Motor neuron (in vitro differentiated cells): ENCODE measurements at places on chromosomes 2 and 18. TPM values are rescaled to one million over a fixed set of nuclear protein-coding genes. Genes with fewer than 3 reads are reported as not detected.

DNA sequence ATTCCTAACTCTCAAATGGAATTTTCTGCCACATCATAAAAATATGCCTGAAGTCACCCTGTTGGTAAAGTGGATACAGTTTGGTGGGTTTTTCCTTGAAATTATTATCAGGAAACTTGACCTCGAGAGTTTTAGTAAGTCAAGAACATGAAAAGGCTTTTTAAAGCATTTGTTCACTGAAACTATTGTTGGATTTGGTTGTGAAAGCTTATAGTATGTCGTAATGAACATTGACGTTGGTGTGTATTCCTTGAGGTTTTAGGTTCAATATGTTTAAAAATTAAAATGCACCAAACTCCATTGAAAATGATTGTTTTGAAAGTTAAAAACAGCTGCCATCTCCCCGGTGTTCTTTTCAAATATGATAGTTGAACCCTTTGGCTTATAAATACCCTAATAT lies 30.8 kb downstream of the AOX1 start:
- ATAC-seq: no peak

DNA sequence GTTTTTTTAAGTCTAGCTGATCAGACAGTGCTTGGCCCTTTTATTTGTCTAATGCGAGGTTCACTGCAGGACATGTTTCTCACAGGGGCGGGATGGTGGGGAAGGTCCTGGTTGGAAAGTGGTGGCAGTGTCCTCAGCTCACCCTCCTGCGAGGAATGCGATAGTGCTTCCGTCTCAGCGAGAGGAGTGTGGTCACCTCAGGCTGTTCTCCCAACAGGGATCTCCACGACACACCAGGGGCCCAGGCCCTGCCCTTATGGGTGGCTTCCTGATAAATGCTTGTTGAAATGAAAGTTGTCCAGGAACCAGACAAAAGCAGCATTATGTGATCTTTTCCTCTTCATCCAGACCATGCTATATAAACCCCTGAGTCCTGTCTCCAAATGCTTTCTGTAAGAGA lies 70.1 kb downstream of the BOLA3 start:
- no peak for ATAC-seq

DNA sequence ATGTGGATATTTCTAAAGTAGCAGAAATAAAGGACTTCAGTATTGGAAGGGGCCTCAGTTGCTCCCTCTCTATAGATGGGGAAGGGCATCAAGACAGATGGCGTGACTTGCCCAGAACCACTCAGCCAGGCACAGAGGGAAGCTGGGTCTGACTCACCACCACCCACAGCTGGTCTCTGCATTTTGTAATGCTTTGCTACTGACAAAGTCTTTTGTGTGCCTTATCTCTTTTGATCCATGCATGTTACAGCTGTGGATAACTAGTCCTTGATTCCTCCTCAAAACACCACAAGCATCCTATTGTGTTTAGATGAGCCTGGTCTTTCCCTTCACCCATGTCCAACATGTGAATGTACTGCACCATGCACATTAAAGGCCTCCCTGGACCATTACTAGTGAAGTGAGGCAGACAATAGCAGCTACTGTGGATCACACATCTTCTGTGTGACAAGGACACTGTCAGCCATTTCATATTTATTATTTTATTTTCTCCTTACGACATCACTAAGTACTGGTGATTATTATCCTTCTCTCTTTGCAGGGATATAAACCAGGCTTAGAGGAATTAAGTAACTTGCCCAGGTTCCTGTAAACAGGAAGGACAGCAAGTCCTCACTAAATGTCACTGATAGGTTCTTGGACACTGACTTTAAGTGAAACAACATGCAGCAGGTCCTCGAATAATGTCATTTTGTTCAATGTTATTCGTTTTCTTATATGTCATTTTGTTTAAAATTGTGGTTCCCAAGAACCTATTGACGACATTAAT lies 29.6 kb upstream of the IL37 start:
- peak; percentile 78 for ATAC-seq

DNA sequence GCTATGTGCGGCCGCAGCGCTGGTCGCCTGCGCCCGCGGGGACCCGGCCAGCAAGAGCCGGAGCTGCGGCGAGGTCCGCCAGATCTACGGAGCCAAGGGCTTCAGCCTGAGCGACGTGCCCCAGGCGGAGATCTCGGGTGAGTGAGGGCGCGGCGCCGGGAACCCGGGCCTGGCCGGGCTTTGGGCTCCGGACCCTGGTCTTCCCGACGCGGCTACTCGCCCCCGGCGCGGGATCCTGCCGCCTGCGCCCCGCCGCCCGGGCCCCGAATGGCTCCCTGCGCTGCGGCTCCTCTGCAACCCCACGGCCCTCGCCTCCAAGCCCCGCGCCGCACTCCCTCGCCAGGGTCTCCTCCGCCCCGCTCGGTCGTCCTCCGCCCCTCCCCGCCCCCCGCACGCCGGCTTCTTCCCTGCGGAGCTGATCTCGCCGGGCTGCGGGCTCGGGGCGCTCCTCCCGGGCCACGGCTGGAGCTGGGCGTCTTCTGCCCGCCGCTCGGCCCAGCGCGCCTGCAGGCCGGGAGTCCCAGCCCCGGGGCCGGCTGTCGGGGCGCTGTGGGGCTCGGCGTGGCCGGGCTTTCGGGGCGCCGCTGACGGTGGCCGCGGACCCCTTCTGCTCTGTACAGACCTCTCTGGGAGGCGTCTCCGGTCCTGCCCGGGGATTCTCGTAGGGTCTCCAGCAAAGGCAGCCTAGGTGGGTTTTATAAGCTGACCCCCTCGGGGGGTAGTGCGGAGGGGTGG lies 652 bp downstream of the GPC1 start:
- ATAC-seq: peak; percentile 4

CNOT9 gene
- 42.7 and 43.0 TPM in 2 replicates for total RNA-seq

DNA sequence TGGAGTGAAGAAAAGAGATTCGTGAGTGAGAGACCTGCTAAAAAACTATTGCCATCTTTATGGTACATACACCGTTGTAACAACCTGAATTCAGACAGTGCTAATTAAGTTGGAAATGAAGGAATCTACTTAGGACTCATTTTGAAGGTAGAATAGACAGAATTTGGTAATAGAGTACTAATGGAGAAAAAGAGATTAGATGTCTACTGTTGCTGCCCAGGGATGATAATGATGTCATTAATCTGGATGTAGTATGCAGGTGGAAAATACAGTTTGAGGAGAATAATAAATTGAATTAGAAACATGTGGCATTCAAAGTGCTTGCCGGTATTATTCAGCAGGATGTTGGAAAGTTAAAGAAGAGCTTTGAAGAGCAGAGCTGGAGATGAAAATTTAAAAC lies 44.7 kb downstream of the DIS3L2 start:
- ATAC-seq: no peak

- ATAC-seq: peak; percentile 98
Measured at GRCh38 chr2:222813177-222813843, 47.5 kb upstream of the ACSL3 start.

DNA sequence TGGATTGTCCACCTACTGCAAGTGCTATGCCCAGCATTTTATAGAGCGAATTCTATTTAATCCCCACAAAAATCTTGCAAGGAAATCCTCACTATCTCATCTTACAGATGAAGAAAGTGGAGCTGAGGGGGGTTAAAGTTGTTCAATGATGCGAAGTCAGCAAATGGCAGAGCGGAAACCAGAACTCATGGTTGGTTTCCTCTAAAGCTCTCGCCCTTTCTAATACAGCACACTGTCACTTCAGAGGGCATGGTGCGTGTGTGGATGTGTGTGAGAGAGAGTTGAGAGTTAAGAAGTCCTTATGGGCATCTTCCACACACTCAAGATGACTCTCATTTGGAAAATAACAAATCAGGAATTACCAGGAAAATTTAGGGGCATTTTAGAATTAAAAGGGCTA lies 78.4 kb downstream of the TGFA start:
- ATAC-seq: no peak

DNA sequence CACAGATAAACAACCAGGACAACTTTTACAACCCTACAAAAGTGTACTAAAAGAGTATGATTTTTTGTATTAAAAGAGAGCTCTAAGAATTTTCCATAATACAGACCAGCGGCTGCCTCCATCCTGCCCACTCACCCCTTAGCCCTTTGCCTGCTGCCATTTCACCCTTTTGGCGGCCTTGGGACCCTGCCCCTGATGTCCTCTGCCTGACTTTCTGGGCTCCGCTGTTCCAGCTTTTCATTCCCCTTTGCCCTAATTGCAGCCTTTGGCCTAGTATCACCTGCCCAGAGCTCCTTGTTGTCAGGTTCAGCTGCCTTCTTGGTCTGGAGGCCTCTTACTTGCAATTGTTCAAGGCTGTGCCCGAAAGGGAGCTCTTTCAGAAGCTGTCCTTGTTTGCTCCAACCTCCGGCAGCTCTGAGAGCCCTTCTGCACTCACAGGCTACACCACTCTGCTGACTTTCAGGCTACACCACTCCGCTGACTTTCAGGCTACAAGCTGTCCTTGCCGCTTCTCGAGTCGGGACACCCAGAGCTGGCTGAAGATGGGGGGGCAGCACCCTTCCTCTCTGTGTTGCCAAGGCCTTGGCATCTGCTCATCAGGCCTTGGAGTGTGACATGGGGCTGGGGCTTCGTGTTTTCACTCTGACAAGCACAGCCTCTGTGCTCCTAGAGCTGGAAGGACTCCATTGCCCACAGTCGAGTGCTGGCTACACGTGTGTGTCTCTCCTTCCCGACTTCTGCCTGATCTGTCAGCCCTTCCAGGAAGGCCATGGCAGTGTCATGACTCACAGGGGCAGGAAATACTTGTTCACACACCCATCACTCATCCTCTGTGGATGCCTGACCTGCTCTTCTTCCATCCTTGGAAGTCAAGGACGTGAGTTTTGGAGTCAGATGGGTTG lies 43.1 kb upstream of the HDAC4 start:
- peak; percentile 82 for ATAC-seq

AQP4 gene
- total RNA-seq: 0.15 TPM in 1 of 2 replicates, not detected in the other
